ENCODE measurements at places on chromosomes 3 and 15.

GRCh38 chr3:134453631-134454030 is 32.2 kb downstream of the ANAPC13 start:
- DNase-seq, result no peak

DNA sequence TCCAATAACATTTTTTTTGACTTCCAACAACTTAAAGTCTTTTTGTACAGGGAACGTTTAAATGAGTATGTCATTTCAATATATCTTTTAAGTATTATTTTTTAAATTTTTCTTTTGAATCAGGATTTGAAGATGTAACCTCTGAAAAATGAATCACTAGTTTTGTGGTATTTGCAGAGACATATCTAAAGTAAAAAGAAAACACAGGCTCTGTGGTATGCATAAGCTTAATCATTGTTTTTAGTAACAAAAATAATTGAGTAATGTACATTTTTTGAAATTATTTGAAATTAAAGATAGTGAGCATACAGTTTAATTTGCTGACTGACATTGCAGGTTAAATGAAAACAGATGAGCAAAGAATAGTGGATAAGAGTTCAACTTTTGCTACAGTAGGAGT is 531.3 kb downstream of the ROBO1 start:
- no peak for DNase-seq

DNA sequence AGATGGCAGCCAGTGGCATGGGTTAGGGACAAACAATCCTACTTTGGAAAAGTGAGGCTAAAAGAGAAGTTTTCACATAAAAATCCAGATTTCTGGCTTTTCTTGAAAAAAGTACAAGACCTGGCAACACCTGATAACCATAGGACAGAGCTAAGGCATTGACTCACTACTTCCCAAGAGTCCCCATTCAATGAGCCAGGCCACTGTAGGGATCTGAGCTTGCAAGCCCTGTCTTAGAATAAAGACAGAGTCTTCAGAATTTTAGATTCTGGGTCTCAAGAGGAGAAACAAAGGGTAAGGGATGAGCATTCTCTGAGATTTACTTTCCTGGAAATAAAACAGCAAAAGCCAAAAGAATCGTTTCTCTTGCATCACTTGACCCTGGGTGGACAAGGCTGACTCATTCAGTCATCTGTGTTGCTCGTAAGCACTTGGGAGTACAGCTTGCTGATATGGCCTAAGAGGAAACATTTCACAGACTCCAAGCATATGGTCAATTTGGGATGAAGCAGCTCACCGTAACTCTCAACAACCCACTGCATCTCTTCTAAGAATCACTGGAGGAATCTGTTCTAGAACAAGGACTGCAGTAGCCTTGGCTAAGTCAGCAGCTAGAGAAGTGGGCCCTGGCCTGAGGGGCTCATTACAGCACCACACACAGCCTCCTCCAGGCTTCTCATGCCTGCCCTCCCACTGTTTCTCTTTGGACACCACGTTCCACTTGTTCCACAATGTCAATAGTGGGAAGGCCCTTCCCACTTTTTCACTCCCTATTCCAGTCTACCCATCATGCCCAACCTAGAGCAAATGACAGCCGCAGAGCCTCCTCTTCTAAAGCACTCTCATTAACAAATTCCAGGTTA is 86.2 kb downstream of the RFTN1 start:
- no peak for DNase-seq

- DNase-seq, result no peak
These were observed 684.3 kb upstream of the SGO1 start for GRCh38 chr3:20870106-20870899.

- no peak for DNase-seq
These were observed 31.3 kb downstream of the ALCAM start for GRCh38 chr3:105397974-105398373.

DNA sequence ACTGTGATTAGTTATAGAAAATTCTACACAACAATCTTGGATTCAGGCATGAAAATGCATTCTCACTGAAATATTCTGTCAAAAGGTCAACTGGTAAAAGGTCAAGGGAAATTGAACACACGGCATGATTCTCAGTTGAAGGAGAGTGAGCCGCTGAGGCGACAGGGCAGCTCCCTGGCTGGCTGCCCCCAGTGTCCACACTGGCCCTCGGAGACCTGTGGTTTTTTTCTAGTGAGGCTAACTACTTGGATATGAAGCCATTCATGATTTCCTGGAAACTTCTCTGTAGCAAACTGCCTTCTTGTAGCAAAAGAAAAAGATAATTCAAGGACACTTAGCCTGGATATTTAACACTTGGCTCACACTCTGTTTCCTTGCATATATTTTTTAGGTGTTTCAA is 37.2 kb downstream of the AADACL2 start:
- DNase-seq, result no peak

DNA sequence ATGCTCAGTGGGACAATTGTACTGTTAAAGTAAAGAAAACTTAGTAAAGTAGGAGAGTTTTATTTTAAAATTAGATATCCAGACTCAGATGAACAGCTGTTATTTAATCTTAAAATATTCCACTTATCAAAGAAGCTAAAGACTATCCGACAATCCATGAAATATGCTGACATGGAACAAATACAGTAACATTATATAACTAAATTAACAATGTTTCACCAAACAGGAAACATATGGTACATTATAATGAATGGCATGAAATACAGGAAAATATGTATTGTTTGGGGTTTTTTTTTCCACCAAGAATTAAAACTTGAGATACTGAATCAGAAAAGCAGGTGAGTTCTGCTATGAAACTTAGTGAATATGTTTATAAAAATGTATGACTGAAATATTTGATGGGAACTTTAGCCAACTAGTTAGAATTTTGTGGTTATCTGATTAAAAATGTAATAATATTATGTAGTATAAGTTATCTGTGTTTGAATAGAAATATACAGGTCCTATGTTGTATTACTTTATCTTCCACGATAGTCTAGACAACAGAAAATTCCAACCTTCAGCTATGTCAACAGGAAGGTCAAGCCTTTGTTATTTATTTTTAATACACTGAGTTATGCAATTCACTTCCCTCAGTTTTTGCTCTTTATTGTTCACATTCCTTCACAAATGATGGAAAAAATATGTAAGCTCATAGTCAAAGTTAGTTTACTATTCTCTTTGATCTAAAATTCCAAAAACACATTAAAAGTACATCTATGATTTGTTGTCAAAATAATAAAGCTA is 72.7 kb downstream of the UACA start:
- no peak for DNase-seq

- peak; percentile 71 for DNase-seq
These were observed 7.5 kb upstream of the ALAS1 start for GRCh38 chr3:52190294-52191074.

DNA sequence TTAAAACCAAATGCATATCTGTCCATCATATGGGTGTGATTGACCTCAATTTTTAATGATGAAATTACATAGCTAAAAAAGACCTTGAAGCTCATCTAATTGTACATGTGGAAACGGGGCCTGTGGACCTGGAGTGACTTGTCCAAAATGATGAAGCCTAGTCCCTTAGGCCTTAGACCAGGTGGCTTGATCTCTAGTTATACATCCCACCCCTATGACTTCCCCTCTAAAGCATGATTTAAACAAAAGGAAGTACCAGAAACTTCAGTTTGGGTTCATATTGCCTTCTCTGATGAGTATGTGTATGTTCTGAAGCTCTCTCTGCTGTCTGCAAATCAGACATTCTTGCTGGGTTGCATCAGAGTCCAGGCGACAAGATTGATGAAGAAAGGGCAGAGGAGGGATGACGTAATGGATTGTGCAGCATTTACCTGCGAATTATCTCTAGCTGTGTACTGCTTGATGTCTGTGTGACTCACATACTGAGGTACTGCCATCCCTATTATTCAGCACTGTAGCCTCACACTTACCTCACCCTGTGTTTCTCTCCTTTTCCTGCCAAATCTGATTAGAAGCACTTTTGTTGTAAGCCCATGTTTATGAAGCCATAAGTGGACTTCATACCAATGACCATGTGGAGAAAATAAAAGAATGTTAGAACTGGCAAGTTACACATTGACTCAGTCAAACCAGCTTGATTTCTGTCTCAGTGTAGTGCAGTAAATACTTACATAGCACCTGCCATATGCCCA is 111.5 kb downstream of the FILIP1L start:
- DNase-seq, result no peak

GRCh38 chr3:129416415-129416814 is 12.0 kb downstream of the EFCAB12 start:
- DNase-seq, result no peak

- DNase-seq, result no peak
These were observed 27.2 kb downstream of the MRPL46 start for GRCh38 chr15:88440021-88440420.

DNA sequence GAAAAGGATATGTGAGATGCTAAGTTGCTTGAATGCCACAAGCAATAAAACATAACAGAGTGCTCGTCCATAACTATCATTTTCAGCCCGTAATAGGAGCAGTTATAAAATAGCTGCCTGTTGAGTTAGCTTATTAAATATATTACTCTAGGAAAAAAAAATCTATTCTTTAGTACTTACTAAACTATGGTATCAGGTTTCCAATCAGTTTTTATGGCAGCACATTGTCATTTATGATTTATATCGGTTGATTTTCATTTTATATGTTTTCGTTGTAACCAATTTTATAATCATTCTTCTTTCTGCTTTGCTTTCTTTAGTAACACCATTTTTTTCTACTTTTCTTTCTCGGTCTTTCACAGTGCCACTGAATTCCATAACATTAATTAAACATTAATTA is 51.9 kb downstream of the SEMA6D start:
- no peak for DNase-seq

GRCh38 chr3:119148493-119149180 is 2.7 kb downstream of the TEX55 start:
- DNase-seq, result no peak

- no peak for DNase-seq
These were observed 64.9 kb upstream of the SUCLG2 start for GRCh38 chr3:67719333-67719732.

DNA sequence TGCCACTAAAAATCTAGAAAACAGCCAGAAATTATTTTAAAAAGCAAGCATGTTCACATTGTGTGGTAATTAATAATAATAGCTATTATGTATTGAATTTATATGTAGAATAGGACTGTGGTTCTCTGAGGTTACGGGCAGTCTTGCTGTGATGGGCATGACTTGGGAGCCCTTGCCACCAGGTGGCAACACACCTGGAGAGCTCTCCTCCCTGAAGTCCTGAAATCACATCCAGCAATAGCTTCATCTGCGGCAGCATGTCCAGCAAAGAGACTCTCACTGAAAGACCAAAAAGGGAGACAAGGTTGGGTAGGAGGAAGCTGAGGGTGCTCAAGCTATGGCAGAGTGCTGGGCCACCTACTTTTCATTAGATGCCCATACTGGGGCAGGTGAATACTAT is 206.8 kb upstream of the IL12A start:
- no peak for DNase-seq

- DNase-seq, result no peak
These were observed 61.3 kb downstream of the HERC2 start for GRCh38 chr15:28260722-28261121.

- no peak for DNase-seq
These were observed 438.7 kb upstream of the KCNMB2 start for GRCh38 chr3:178097576-178097975.

DNA sequence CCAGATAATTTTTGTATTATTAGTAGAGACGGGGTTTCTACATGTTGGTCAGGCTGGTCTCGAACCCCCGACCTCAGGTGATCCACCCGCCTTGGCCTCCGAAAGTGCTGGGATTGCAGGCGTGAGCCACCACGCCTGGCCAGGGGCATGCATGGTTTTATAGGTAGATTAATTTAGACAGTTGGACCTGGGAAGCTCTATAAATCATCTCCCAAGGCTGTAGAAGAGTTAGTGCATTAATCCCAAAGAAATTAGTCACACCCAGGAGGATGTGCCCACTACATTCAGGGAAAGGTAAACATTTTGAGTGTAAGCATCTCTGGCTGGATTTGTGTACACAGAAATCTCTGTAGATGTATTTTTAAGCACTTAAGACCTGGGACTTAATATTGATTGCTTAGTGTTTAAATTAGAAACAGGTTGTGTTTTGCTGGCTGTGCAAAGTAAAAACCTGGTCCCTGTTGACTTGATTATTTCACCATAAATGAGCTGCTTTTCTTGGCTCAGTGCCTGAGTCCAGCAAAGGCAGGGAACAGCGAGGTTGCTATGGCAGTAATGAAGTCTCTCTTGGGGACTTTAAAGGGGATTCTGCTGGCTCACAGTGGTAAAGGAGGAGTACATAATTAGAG is 19.2 kb downstream of the EXOSC7 start:
- DNase-seq, result no peak

GRCh38 chr3:134081211-134081610 is 51.5 kb upstream of the SLCO2A1 start:
- DNase-seq, result no peak

GRCh38 chr3:133937061-133937686 is 41.5 kb upstream of the RAB6B start:
- DNase-seq, result no peak

DNA sequence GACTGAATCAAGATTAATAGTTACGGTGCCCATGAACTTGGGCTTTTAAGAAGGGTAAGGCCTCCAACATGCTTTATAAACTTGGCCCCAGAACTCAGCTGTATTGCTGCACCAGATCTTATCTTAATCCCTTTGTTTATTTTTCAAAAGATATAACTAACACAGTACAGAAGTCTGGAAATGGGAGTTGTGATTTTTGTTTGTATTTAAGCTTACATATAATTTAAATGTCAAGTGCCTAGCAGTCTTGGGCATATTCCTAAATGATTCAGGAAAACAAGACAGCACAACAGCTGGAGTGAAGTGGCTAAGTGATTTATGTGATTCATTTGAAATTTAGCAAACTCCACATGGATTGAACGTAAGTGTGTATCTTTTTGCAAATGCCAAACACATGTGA is 56.2 kb downstream of the NBEAL2 start:
- DNase-seq, result no peak
